ENCODE measurements at places on chromosomes 1 and 21. TPM values are rescaled to one million over a fixed set of nuclear protein-coding genes. Genes with fewer than 3 reads are reported as not detected.
A peak's percentile ranks its signal among the peaks of the same experiment; 100 is the strongest.

DNA sequence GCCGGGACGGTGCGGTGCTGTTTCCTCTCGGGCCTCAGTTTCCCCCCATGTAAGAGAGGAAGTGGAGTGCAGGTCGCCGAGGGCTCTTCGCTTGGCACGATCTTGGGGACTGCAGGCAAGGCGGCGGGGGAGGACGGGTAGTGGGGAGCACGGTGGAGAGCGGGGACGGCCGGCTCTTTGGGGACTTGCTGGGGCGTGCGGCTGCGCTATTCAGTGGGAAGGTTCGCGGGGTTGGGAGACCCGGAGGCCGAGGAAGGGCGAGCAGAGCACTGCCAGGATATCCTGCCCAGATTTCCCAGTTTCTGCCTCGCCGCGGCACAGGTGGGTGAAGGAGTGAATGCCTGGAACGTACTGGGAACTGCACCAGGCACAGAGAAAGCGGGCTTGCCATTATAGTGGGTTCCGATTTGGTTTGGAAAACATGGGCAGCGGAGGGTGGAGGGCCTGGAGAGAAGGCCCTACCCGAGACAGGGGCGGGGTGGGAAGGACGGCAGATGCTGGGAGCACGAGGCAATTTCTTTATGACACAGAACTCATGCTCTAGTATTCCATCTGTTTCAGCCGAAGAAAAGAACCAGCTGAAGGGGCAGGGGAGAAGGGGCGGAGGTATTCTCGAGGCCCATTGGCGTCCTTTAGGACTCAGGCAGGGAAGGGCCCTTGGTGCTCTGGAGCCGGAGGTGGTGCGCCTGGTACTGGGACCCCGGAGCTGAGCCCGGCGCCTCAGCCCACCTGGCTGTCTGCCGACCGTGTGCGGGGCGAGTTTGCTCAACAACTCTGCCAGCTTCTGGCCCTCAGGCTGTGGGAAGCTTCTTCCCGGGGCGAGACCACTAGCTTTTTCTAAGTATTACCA lies 960 bp downstream of the PCSK9 start:
- DNase-seq: no peak

DNA sequence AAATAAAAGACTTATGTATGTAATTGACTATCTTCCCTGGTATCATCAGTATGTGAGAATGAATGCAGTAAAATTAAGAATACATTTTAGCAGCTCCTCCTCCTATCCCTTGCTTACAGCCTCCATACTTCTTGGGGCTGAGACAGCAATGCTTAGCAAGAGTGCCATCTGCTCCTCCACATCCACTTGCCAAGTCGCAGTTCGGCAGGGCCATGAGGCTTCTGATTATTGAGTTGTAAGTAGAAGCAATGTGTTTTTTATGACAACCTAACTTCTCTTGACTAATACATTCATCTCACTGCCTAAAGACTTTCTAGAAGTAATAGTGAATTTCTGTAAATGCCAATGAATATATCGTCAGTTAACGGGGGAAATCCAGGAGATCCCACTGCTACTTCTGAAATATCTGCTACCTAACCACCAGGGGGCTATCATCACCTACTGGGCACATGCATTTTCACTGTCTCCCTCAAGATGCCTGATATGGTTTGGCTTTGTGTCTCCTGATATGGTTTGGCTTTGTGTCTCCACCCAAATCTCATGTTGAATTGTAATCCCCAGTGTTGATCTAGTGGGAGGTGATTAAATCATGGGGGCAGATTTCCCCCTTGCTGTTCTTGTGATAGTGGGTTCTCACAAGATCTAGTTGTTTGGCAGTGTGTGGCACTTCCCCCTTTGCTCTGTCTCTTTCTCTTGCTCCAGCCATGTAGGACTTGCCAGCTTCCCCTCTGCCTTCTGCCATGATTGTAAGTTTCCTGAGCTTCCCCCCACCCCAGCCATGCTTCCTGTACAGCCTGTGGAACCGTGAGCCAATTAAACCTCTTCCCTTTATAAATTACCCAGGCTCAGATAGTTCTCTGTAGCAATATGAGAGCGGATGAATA lies 59.6 kb downstream of the EXTL2 start:
- DNase-seq: peak; percentile 22

GRCh38 chr21:36704281-36704957 lies 5.5 kb downstream of the SIM2 start:
- DNase-seq: no peak

- peak; percentile 45 for DNase-seq
Measured at GRCh38 chr1:193031431-193031830, 27.7 kb downstream of the UCHL5 start.

- DNase-seq: no peak
Measured at GRCh38 chr1:210280221-210280620, 47.6 kb downstream of the SERTAD4 start.

The TSPEAR gene
- 0.08 TPM for total RNA-seq

The GJC2 gene
- total RNA-seq: 2.0 TPM

Measured in fibroblast of the aortic adventitia (primary cell).